Brain microvascular endothelial cell (primary cell): ENCODE measurements at places on chromosomes 7 and 10.

- DNase-seq: no peak
Observed at GRCh38 chr10:78063236-78063635, 29.6 kb downstream of the RPS24 start.

DNA sequence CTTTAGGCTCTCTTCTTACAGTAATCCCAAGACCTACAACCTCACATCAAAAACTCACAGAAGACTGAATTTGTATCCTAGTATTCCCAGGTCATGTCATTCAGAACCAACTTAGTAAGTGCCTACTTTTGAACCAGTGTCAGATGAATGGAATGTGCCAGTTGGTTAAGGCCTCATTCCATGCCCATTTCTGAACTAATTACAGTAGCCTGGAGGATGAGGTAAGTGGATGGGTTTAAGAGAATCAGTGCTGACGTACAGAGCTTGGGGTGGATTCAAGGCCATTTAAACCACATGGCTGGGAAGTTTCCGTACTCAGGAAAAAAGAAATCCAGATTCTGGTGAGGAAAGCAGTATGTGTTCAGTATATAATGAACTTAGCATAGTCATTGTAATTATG lies 21.9 kb upstream of the FOXP2 start:
- peak; percentile 12 for DNase-seq

GRCh38 chr7:151113344-151114150 lies 27.3 kb downstream of the AGAP3 start:
- DNase-seq: peak; percentile 66

DNA sequence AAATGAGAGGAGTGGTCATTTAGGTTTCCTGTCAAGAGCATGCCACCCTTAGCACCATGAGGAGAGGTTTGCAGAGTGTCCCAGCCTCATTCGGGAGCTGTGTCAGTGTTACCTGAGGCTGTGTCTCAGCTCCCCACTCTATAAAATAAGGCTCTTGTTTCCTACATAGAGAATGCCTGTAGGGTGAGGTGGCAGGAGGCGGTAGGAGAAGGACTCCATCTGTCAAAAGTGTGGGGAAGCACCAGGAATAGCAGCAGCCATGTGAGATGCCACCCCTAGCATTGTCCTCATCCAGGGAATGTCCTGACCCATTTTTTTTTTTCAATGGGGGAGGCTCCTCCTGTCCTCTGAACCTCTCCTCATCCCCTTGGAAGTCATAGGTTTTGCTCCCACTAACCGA lies 451.2 kb downstream of the PLXNA4 start:
- DNase-seq: no peak

- no peak for DNase-seq
Observed at GRCh38 chr10:32995751-32996150, 37.7 kb upstream of the ITGB1 start.
